ENCODE measurements at places on chromosomes 2 and 18.

DNA sequence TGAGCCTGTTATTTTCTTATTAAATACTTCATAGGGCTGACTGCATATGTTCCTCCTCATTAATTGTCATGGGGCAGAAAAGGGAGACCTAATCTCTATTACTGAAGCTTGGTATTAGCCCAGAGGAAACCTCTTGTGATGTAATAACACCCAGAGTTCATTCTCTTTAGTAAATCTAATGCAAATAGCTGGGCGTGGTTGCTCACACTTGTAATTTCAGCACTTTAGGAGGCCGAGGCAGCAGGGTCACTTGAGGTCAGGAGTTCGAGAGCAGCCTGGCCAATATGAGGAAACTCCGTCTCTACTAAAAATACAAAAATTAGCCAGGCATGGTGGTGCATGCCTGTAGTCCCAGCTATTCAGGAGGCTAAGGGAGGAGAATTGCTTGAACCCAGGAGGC lies 14.7 kb downstream of the DAW1 start:
- no peak for DNase-seq

DNA sequence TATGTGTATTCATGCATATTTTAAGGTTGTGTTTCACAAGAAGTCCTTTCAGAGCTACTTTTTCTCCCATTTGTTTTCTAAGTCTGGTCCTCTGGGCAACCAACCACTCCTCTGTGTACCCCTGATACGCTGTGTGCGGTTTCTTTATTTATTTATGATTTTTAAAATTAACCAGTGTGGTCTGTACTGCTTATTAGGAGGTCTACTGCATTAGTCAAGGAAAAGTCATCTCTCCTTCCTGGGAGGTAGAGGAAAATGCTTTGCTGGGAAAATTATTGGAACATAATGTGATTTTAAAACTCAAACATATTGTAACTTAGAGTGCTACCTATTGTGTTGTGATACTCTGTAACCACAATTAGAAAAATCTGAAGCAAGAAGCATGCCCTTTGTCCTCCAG lies 1404.3 kb downstream of the SUCLG1 start:
- DNase-seq, result no peak

DNA sequence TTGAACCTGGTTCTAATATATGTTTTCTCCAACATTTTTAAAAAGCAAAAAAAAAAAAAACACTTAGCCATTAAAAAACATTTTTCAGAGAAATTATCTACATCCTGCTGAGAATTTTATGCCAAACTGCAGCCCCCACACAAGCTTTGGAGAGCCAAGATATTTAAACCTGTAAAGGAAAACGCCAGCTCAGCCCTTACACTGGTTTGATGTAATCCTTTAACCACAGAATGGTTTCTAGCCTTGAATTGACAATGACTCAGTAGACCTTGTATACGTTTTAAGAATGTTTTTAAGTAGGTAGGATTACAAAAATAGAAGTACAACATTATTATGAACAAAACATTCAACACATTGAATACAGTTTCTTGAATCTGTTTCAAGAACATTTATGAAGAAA lies 113.6 kb downstream of the BABAM2 start:
- no peak for DNase-seq

DNA sequence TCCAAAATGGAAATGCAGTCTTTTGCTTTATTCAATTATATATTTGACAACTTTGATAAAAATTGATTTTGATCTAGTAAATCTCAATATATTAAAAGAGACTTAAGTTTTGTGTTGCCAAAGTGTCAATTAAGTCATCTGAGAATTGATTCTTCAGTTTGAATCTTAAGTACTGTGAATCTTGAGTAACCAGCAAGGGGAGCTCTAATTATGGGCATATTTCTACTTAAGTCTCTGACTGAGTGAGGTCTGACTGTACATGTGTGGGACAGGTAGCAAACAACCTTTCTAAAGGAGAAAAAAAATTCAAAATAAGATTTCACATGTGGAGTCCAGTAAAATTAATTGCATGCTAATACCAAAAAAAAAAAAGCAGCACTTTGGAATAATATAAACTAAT lies 503.7 kb upstream of the SLC8A1 start:
- DNase-seq, result no peak

DNA sequence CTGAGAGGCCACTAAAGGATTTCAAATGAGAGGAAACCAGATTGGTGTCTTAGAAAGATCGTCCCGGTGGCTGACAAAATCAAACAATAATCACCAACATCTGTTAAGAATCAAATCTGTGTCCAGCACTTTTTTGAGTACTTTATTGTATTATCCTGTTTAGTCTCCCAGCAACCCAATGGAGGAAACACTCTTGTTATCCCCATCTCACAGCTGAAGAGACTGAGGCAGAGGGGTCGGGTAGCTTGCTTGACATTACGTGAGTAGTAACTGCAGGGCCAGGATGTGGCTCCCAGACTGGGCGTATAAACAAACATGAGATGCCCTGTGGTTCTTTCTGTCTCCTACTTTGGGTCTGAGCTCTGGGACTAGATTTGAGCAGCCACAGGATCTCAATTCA lies 76.0 kb downstream of the KLHL29 start:
- no peak for DNase-seq

GRCh38 chr18:53796040-53796729 lies 428.3 kb downstream of the MBD2 start:
- DNase-seq, result no peak

DNA sequence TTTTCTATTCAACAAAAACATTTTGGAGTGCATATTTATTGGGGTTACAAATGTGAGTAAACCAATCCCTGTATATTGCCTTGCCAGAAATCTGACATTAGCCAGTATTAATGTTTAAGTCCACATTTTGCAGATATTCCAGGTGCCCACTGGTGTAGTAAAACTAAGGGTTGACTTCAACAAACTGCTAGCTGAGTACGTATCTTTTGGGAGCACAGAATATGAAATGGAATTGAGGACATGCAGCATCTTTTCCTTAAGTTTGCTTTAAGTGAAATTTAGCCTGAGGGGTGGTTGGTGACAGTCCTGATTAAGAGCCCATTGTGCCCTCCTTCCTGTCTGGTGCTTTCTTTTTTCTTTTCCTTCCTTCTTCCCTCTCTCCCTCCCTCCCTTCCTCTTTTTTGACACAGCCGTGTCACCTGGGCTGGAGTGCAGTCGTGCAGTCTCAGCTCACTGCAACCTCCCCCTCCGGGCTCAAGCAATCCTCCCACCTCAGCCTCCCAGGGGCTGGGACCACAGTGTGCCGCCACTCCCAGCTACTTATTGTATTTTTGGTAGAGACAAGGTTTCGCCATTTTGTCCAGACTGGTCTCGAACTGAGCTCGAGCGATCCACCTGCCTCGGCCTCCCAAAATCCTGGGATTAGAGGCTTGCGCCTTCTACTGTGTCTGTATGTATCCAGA lies 1.6 kb downstream of the NUP35 start:
- DNase-seq, result no peak

DNA sequence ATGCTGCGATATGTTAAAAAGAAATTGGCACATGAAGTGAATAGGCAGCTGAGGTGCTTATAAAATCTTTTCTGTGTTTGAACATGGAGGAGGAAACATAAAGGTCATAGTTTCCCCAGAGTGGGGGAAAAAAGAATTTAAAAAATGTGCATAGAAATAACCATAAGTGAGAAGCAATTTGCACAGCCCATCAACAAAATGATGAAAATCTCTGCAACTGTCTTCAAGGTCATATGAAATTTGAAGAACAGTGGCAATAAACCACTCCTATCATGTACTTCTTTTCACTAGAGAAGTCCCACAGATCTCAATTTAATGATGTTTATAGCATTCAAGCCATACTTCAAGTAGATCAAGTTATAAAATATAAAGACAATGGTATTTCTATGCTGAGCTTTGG lies 46.7 kb upstream of the ZNF804A start:
- no peak for DNase-seq

- no peak for DNase-seq
Measured at GRCh38 chr2:96895746-96896651, 26.1 kb upstream of the SEMA4C start.

GRCh38 chr2:233445152-233445830 lies 91.0 kb downstream of the DGKD start:
- no peak for DNase-seq

Measured in NT2/D1 (cell line).